RPMI8226 (cell line): ENCODE measurements at places on chromosomes 7 and 10.

DNA sequence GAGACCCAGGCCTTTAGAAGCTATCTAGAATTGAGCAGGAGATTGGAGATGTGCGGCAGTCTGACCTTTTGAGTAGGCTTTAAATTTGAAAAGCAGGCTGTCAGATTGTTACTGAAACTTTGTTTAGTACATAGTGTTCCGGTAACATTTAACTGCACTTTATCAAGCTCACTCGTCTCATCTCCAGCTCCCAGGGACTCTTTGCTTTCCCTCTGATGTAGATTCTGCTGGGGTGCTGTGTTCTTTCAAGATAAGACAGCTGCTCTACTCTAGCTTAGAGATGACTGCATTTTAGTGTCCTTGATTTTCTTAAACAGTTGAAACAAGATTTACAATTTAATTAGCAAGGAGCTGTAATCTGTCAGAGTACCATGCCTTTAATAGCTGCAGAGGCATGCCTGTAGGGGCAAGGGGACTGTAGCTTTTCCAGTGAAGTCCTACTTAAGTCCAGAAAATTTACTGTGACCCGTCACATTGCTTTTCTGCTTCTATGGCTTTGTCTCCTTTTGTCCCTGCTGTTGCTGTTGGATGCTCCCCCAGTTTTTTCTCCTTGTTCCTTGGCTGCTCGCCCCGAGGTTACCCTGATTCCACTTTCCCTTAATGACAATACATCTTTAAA is 56.4 kb upstream of the MTPN start:
- DNase-seq = no peak

- DNase-seq = no peak
Measured at GRCh38 chr10:91741356-91741755, 56.9 kb upstream of the TNKS2 start.

DNA sequence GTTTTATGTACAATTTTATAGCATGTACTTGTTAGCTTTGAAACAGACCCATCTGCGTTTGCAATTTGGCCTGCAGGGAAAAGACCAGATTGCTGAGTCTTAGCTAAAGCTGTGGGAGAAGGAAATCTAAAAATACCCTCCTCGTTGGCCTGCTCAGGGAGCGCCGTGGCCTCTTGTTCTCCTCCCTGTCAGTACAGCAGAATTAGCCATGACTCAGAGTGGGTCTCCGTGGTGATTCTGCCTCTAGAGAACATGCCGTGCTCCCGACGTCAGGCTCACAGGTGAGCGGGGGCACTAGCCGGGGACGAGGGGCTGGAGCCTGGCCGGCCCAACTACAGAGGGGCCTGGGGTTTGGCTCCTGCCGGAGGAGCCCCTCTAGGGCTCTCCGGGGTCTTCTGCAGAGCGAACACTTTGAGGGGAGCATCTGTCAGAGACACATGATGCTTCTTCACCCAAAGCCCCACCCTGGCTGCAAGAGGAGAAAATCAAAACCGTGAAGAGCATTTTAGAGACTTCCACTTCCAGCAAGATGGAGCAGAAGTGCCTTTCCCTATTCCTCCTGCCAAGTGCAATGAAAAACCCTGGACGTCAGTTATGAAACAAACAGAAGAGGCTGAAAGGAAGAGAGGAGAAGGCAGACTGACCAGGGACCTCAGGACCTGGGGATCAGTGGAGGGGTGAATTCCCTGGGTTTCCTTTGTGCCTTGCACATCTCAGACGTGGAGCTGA is 98.9 kb downstream of the LHPP start:
- no peak for DNase-seq

- DNase-seq = no peak
Measured at GRCh38 chr7:150797661-150798060, 2.5 kb downstream of the TMEM176B start.

DNA sequence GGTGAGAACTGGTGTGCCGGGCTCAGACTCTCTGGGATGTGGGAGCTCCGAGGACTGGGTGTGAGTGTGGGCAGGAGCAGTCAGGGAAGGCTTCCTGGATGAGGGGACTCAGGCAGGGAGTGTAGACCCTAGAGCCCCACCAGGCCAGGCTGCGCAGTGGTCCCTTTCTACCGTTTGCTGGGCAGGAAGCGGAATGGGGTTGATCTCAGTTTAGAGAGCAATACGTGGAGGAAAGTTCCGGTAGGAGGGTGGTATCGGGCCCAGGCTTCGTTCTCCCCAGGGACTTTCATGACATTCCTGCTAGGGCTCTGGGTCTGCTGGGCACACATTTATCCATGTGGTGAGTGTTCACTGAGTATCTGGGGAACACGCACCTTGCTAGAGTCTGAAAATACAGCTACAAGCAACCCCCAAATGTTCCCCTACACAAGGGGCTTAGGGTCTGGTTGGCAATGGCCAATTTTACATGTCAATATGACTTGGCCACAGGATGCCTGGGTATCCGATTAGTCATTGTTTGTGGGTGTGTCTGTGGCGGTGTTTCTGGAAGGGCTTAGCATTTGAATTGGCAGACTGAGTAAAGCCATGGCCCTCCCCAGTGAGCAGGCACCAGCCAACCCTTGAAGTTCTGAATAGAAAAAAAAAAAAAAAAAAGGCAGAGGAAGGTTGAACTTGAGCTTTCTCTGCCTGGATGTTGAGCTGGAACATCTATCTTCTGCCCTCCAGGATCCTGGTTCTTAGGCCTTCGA is 20.8 kb downstream of the GHRHR start:
- DNase-seq = no peak

DNA sequence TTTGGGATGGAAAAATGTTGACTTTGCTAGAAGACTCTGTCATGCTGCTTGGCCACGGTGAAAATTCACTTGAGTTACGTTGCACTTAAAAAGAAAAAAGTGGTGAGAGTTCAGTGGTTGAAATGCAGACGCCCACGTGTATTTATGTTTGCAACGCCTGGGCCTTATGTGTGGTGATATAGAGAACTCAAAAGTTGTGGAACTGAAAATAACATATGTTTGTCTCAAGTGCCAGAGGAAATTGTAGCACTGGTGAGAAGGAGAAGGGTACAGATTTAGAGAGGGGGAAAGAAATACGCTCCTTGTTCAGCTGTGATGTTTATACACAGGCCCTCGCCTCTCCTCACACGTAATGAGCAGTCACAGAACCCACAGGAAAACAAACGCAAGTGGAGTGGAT is 73.6 kb downstream of the EMX2 start:
- DNase-seq = no peak
